CD8-positive, alpha-beta memory T cell (primary cell): ENCODE measurements at places on chromosomes 6 and 20.

DNA sequence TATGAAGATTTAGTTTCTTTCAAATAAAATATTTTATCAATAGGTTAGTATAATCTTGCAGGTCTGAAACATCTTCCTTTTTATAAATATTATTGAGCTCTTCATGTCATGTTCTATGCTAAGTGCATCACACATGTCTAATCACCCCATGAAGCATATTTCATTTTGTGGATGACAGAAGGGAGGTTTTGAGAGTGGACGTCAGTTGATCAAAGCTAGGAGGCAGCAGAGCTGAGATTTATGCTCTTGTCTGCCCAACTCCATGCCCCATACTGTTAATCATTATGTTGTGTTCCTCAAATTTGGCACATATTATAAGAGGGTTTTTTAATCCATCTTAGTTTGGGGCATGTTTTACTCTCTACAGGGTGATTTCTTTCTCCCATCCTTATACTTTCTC lies 22.7 kb downstream of the DSE start:
- DNase-seq = no peak

GRCh38 chr6:24777227-24777626 lies 2.5 kb downstream of the GMNN start:
- DNase-seq = no peak

- DNase-seq = no peak
Observed at GRCh38 chr6:127586372-127586771, 9.4 kb downstream of the C6orf58 start.

DNA sequence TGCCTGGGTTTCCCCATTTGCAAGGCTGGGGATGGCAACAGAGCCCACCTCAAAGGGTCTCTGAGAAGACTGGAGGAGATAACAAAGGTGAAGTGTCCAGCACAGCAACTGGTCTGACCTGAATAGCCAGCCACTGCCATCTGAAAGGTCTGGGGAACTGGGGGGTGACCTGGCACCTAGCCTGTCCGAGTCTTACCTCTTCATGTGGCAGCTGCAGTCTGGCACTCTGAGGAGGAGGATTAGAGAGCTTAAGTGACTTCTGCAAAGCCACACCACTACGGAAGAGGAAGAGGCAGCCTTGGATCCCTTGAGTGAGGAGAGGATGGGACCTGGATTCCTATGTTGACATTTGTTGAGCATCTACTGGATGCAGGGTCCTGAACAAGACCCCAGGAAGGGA lies 22.2 kb downstream of the C20orf203 start:
- no peak for DNase-seq

- DNase-seq = no peak
Observed at GRCh38 chr6:12233693-12234571, 56.2 kb upstream of the EDN1 start.

DNA sequence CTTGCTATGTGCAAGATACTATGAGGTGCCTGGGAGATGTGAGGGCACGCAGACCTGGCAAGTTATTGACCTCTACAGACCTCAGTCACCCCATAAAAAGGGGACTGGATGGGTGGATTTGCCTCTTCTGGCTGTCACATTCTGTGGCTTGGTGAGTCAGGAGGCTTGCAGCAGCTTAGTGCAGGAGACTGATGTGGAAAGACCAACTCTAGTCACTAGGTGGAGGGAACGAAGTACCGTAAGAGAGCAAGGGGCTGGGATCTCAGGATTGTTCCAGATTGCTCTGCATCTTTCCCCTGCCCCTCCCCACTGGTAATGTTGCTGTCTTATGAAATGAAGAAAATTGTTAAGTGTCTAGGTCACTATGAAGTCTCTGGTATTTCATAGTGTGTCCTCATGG lies 3.3 kb downstream of the MAPRE1 start:
- DNase-seq = no peak

DNA sequence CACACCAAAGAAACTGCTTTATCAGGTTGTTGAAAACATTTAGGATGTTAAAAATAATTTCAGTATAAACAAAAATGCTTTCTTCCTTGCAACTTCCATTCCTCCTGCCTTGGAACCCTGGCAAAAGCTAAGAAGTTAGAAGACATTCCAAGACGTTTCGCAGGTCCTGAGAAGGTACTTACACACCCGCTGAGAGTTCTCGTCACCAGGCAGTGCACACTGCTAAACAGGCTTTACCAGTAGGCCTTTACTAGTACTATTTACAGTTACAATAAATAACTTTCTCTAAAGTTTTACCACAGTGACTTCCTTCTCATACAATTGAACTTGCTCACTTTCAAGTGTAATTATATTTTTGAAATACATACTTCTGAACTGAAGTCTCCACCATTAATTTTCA lies 81.4 kb upstream of the RPS6KA2 start:
- DNase-seq = no peak

GRCh38 chr6:149079911-149080491 lies 237.5 kb upstream of the TAB2 start:
- DNase-seq = no peak

DNA sequence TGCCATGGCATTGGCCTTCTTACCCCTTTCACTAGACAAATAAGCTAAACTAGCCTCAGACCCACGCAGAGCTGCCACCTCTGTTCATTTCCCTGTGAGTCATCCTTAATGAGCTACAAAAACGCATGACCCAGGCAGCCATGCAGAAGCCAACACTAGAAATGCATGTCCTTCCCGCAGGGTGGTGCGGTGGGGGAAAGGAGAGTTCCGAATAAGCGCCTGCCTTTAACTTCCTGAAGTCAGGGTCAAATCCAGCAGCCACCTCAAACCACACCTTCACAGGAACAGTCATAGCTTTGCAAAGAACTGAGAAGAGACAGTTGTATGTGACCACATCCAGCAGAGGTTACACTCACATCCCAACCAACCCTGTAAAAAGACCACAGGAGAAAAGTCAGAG lies 40.4 kb downstream of the IRF4 start:
- DNase-seq = no peak

- DNase-seq = no peak
Observed at GRCh38 chr6:43019152-43019551, 2.3 kb upstream of the RRP36 start.

DNA sequence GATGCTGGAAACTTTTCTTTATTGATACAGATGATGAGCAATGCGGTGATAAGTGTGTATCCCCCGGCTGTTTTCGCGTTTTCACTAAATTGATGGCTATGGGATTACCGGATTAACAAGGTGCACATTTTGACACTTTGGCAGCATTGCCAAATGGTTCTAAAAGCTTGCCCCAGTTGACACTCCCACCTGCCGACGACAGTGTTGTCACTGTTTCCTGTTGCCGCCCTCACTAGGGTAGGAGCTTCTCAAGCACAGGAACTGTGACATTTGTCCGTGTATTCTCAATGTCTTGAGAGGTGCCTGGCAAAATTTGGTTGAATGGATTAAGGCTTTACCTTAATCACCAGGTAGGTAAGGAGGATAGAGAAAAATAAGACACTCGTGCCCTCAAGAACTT lies 9.8 kb upstream of the MAPK13 start:
- DNase-seq = peak; percentile 75

GRCh38 chr6:148979014-148979901 lies 232.4 kb downstream of the UST start:
- no peak for DNase-seq

- DNase-seq = no peak
Observed at GRCh38 chr6:148398244-148398643, 55.6 kb downstream of the SASH1 start.

GRCh38 chr6:142378138-142378875 lies 76.5 kb downstream of the ADGRG6 start:
- no peak for DNase-seq

DNA sequence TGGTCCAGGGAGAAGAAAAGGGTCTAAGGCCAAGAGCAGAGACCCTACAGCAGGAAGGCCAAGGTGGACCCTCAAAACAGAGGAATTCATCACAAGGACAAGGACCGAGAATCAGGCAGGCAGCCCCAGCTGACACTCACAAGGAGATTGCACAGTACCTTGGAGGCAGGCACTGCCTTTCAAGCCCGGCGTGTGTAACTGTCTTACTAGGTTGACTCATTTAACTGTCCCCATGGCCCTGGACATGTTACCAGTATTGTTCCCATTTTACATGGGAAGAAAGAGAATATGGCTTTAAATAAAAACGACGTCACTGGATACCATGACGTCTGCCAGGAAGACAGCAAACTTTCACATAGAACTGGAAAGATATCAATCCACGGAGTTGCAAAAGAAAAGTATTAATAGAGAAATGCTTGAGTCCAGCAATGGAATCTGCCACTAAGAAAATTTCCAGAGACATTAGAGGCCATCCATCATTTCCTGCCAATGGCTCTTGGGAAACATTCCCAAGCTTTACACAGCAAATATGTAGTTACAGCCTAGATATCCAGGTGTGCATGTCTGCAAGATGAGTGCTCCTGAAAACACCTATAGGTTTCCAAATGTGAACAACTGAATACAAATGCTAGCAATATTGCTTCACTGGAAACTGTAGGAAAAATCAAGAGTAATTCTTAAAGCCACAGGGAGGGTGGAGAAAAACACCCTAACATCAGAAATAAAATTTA lies 111.5 kb upstream of the RPS6KA2 start:
- DNase-seq = no peak

GRCh38 chr6:144131248-144131709 lies 19.0 kb upstream of the STX11 start:
- no peak for DNase-seq

- DNase-seq = no peak
Observed at GRCh38 chr6:156616495-156616894, 160.7 kb upstream of the ARID1B start.

DNA sequence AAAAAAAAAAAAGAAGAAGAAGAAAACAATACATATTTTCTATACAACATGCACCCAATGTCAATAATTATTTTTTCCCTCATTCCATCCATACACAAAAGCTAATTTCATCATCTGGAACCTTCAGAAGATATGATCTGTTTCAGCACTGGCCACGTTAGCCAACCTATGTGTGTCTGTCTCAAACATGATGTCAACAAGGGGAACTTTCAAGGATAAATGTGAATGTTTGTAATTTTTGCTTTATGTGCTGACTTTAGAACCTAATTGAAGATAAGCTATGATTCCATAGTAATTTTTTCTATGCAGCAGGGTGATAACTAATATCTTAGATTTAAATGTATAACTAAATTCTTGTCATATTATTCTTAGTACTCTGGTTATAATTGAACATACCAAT lies 37.9 kb downstream of the IPCEF1 start:
- DNase-seq = no peak

GRCh38 chr20:47231382-47232039 lies 125.0 kb downstream of the ZMYND8 start:
- no peak for DNase-seq

- DNase-seq = no peak
Observed at GRCh38 chr6:156801712-156802111, 24.5 kb downstream of the ARID1B start.
